Omental fat pad (tissue), 4 donors: ENCODE measurements at places on chromosomes 12 and 14.

GRCh38 chr12:130547480-130548155 is 168.5 kb downstream of the RIMBP2 start:
- no peak for DNase-seq

GRCh38 chr14:104223101-104224041 is 85.0 kb downstream of the KIF26A start:
- no peak for DNase-seq

- no peak for DNase-seq
These were observed 7.2 kb upstream of the MAP3K9 start for GRCh38 chr14:70816525-70816924.

- DNase-seq = no peak
These were observed 770.2 kb downstream of the BCL11B start for GRCh38 chr14:98501836-98502235.

GRCh38 chr14:38791862-38792261 is 311.2 kb downstream of the SEC23A start:
- DNase-seq = no peak

GRCh38 chr14:105377555-105378182 is 20.7 kb upstream of the TEX22 start:
- no peak for DNase-seq

DNA sequence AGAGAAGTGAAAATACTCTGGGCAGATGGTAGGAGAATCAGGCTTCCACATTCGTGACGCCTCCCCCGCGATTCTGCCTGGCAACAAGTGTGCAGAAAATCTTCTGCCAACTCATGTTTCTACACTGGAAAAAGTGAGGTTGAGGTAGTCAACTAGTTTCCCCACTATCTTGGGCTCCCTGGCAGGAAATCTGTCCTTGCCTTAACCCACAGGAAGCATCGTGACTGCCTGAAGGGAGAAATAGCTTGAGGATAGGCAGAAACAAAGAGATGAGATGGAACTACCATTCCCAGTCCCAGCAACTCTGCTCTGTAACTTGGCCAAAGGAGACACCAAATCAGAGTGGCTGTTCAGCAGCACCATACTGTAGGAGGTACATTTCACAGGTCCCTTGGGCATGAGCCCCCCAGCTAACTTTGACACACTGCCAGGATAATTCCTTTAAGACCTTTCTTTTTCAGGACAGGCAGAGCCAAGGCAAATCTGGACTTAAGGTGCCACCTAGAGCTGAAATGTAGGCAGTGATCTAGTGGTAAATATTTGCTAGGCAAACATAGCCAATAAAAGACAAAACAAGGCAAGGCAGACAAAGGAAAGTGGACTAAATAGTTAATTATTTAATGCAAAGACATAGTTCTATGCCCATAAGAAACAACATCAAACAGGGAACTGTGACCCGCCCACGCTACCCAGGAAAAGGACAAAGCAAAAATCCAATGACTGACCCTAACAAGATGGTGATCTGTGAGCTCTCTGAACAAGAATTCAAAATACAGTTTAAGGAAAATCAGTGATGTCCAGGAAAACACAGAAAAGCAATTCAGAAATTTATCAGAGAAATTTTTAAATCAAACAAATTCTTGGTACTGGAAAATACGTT is 205.1 kb downstream of the PTPRO start:
- no peak for DNase-seq

DNA sequence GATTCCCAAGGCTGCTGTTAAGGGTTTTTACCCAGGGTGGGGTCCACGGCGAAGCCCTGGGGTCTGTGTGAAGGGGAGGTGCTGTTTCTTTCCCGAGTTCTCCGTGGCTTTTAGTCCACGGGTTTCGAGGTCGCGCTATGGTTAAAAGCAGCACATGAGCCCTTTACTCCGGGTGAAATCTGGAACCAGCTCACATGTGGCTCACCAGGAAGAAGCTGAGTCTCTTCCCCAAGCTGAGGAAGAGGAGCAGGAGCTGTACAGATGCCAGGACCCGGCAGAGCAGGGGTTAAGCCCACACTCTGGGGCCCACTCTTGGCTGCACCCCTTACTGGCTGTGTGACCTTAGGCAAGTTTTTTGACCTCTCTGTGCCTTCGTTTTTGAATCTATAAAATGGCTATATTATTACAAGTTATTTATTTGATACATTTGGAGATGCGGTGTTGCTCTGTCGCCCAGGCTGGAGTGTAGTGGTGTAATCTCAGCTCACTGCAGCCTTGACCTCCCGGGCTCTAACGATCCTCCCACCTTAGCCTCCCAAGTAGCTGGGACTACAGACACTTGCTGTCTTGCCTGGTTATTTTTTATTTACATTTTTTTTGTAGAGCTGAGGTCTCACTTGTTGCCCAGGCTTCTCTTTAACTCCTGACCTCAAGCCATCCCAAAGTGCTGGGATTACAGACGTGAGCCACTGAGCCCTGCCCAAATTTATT is 266.3 kb downstream of the AACS start:
- no peak for DNase-seq

- DNase-seq = no peak
These were observed 1317.6 kb downstream of the TMEM121 start for GRCh38 chr14:106843951-106844483.

GRCh38 chr12:111156304-111156703 is 212.6 kb downstream of the PHETA1 start:
- DNase-seq = no peak

GRCh38 chr14:74077401-74077800 is 6.9 kb downstream of the ALDH6A1 start:
- DNase-seq = no peak

GRCh38 chr14:68741477-68741791 is 51.4 kb downstream of the ZFP36L1 start:
- no peak for DNase-seq

- no peak for DNase-seq
These were observed 654 bp downstream of the FOXG1 start for GRCh38 chr14:28767030-28767852.

GRCh38 chr14:36021030-36021422 is 155.5 kb downstream of the PTCSC3 start:
- DNase-seq = no peak

GRCh38 chr14:103273145-103273744 is 60.8 kb upstream of the EIF5 start:
- no peak for DNase-seq

DNA sequence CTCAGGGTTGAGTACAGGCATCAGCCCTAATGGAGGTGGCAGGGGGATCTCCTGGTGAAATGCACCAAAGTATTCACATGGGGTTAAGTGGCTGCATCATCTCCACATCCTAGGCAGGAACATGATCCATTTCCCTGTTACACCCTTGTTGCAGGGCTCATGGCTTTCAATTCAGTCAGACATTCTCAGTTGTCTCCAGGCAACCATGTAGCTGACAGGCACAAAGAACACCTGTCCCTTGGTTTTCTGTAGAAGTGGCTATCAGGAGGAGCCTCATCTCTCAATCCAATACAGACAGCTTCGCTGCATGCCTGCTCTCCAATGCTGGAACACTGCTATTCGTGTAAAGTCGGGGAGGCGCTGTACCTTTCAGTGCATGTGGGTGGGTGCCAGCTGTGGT is 299.0 kb upstream of the FOXG1 start:
- DNase-seq = no peak

- no peak for DNase-seq
These were observed 8.2 kb downstream of the DMAC2L start for GRCh38 chr14:50320283-50320682.

DNA sequence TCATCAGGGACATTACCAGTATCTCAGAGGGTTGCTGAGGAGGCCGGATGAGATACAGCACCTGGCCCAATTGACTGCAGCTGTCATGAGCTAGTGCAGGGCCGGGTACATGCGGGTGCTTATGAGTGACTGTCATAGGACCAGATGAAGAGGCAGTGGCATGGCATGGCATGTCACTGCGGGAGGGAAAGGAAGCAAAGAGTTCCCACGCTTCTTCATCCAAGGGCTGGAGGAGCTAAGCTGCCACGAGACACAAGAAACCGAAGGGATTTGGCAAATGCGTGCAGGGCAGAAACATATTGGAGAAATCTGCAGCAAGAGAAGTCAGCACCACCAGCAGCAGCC is 10.7 kb upstream of the GPX2 start:
- DNase-seq = no peak

GRCh38 chr14:76391981-76392690 is 16.2 kb downstream of the ESRRB start:
- no peak for DNase-seq

- DNase-seq = peak; percentile 82
These were observed 37.5 kb downstream of the EMP1 start for GRCh38 chr12:13233830-13234641.

GRCh38 chr12:88553941-88554658 is 26.2 kb downstream of the KITLG start:
- no peak for DNase-seq

DNA sequence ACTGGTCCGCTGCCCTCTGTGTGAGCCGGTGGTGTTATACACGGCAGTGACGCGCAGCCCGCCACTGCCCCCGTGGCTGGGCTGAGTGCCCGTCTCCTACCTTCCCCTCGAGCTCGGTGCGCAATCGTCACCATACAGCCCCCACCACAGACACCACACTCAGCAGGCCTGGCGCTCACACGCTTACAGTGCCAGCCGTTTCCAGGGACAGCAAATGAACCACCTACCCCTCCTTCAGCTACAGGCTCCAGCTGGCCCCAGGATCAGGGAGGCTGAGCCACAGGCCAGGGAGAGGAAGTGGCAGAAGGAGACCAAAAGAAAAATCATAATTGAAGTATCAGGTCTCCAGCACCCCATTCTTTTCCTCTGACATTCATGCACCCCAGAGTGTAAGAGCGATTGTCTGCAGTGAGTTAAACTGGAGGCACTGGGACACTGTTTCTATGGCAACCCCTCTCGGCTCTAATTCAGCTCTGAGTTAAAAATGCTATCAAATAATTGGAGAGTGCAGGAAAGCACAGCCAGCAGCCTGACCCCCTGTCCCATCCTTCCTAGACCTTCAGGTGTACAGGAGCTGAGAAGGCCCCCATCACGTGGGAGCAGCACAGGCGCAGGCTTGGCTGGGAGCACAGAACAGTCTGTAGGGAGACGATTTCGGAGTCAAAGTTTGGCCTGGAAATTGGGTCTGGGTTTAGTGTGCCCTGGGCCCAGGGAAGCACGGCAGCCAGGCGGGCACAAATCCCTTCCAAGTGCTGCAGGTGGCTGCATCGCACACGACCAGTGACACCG is 18.0 kb downstream of the LRTM2 start:
- DNase-seq = no peak

DNA sequence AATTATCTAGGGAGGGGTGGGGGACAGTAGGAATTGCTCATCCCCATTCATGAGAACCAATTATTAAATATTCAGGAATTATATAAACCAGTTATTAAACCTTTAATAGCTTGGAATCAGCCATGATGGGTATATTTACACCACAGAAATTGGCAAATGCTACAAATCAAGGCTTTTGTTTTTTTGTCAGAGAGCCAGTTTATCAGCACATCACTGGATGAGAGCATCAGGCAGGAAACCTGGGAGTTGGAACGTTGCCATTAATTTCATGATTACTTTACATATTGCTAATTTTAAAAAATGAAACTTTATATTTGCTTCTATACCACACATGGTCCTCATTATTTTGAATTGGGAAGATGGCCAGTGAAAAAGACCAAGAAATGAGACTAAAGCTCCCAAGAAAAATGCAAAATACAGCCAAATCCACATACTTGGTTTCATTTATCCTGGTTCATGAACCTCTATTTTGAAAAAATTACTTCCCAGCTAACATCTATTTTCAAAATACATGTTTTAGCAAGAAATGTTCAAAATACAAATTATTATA is 48.4 kb downstream of the ATL1 start:
- DNase-seq = no peak

- DNase-seq = no peak
These were observed 20.0 kb downstream of the CKAP4 start for GRCh38 chr12:106227641-106228319.

- DNase-seq = no peak
These were observed 377.6 kb downstream of the TMEM121 start for GRCh38 chr14:105903971-105904370.

DNA sequence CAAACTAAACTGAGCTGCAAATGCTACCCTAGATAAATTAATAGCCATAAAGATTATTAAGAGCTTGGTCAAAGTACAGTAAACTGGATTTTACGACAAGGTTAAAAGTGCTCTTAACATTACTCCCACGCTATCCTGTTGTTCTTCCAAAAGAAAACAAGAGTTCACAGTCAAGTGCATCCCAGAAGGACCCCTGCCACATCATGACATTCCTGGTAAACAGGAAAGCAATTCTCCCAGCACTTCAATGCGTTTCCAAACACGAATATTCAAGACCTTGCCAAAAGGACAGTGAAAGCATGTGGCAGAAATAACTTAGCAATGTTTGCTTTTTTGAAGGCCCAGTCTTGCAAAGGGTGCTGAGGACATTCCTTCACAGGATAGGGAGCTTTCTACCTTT is 11.2 kb downstream of the SPRING1 start:
- no peak for DNase-seq

GRCh38 chr12:32605326-32606095 is 73.6 kb upstream of the DNM1L start:
- no peak for DNase-seq

DNA sequence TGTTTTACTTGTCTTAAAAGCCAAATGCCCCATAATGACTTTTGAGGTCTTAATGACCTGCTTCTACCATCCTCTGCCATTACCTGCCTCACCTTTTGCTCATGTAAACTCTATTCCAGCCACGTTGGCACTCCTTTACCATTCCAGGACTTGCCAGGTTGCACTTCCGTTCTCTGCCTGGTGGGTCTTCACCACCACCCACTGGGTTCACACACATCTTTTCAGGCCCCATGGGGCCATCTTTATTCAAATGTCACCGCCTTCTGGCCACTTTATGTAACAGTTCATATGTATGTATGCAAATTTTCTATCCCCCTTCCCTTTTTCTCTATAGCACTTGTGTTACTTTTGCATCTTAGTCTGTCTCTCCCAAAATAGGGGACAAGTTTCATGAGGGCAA is 57.7 kb downstream of the ATP2A2 start:
- DNase-seq = no peak
